ENCODE measurements at places on chromosomes 6 and 20. TPM values are rescaled to one million over a fixed set of nuclear protein-coding genes. Genes with fewer than 3 reads are reported as not detected.

Gene CCHCR1
- total RNA-seq = 11.3 TPM

Gene MCCD1
- total RNA-seq = not detected

Gene NKAPL
- total RNA-seq = 2.5 TPM

Gene OTOR
- not detected for total RNA-seq

Gene TRAPPC3L
- total RNA-seq = not detected

Gene WFDC5
- total RNA-seq = not detected

Gene GRM1
- 28.9 TPM for total RNA-seq

Gene FAM83C
- total RNA-seq = not detected

Gene PTCRA
- total RNA-seq = not detected

Gene PPP1R3G
- total RNA-seq = 1.00 TPM

Gene MAN1A1
- total RNA-seq = 31.1 TPM

Gene C6orf15
- not detected for total RNA-seq

Gene RBCK1
- 18.8 TPM for total RNA-seq

Gene VIP
- 0.18 TPM for total RNA-seq

Gene CLDN20
- total RNA-seq = not detected

Gene RAMACL
- total RNA-seq = 3.5 TPM

Gene TGM2
- total RNA-seq = 10.8 TPM

Gene BTNL2
- 0.18 TPM for total RNA-seq

Gene LTA
- not detected for total RNA-seq

Gene DDO
- total RNA-seq = 0.45 TPM

Gene RNF182
- 18.6 TPM for total RNA-seq

Gene CHMP4B
- 20.4 TPM for total RNA-seq

Gene AURKA
- 8.3 TPM for total RNA-seq

Gene DDX43
- 0.54 TPM for total RNA-seq

Gene DEFB110
- total RNA-seq = not detected

Gene MAP1LC3A
- 27.9 TPM for total RNA-seq
